ENCODE measurements at places on chromosomes 2 and 18.

DNA sequence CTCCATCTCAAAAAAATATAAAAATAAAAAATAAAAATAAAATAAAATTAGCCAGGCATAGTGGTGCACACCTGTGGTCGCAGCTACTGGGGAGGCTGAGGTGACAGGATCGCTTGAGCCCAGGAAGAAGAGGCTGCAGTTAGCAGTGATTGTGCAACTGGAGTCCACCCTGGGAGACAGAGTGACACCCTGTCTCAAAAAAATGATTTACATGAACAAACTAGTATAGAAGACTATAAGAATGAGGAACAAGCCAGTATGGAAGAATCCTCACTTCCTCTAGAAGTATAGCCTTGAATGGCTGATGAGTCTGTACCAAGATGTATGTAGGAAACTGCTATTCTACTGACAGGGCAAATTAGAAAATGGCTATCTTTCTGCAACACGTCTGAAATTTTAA is 10.9 kb downstream of the YES1 start:
- DNase-seq: no peak

DNA sequence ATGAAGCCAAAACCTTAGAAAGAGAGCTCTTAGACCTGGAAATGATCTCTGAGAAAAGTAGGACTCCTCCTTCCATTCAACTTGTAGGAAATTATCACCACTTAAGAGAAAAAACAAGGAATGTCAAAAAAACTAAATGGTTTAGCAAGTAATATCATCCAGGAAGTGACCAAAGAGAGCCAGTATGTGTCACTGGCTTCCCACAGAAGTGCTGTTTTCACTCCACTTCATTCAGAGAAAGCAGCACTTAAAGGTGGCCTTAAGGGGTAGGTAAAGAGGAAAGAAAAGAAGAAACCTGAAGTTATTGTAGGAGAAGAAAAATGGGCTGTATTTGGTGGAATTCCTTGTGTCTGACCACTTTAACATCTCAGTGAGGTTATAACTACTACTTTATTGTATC is 414.4 kb upstream of the ETAA1 start:
- no peak for DNase-seq

DNA sequence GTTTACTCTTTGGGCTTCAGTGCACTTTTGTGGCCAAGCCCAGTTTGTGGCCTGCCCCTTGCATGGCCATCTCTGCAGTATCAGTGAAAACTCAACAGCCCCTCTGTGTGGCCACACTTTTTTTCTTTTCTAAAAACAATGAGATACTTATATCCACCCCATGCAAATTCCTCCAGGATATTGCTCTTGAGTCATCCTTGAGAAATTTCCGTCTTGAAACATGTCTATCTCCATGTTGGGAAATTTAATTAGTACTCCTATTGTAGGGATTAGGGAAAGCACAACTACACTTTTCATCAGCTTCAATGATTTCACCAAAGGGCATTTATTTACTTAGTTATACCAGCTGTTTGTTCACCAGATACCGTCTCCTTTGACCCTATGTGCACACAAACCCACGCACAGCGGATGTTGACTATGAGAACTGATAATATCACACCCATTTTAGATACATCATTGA is 993.1 kb downstream of the TSN start:
- no peak for DNase-seq

- DNase-seq: no peak
Measured at GRCh38 chr2:101461381-101461780, 13.5 kb downstream of the RFX8 start.

GRCh38 chr18:13613591-13614501 is 112.5 kb downstream of the FAM210A start:
- DNase-seq: no peak

- no peak for DNase-seq
Measured at GRCh38 chr2:239443666-239444567, 43.1 kb upstream of the HDAC4 start.

DNA sequence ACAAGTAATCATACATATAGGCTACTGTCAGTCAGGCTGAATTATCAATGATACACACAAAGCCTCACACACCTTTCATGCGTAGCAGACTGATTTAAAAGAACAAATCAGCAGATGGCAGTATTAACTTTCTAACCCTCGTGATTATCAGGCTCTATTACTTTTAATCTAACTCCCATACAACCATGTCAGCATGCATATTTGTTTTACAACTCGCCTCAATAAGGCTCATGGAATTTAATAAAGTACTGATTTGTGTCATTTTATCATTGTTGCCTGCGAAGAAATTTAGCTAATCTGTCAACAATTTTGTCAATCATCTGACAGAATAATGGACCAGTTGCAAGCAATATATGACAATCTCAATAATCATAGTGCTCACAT is 82.8 kb downstream of the SLC25A12 start:
- no peak for DNase-seq

GRCh38 chr2:197615016-197615652 is 60.3 kb downstream of the RFTN2 start:
- no peak for DNase-seq

DNA sequence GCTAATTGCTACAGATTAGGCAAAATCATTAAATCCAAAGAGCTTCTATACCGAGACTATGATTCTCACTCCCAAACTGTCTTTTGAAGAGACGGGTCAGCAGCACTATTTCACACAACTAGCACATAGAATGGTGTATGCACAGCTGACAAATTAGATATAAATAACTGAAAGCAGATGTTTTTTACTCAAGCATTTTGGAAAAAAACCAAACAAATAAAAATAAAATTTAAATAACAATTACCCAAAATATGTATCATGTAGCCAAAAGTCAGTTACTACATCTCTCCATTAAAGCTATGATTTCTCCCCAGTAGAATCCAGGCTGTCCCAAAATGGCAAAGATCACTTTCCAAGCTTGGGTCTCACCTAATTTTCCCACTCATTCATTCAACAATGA is 107.9 kb downstream of the TMEM163 start:
- DNase-seq: no peak

DNA sequence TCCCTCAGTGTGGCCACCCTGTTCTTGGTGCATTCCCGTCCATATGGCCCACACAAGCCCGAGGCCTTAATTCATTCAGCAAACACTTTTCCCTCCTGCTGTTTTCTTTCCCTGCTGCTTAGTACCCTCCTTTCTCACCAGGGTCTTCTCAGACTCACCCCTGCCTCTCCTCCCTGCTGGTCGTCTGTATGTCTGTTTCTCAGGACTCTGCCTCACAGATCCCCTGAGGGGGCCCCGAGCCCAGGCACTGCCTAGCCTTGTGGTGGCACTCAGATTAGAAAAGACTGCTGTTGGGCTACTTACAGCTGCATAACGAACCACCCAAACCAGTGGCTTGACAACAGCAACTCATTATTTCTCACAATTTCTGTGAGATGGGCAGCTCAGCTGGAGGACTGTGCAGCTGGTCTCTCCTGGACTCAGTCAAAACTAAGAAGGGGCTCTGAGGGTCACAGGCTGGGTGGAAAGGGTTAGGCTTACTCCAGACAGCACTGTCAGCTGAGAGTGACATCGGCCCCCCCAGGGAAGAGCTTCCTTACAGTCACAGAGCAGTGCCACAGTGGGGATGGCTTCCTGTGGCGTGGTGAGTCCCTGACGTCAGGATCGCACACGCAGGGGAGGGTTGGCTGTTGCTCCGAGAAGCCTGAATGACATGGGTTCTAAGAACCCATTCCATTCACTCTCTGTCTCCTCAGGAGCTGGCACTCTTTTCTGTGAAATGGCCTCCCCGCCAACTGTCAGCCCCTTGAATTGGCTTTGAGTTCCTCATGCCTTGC is 139.0 kb downstream of the UXS1 start:
- DNase-seq: peak; percentile 70

DNA sequence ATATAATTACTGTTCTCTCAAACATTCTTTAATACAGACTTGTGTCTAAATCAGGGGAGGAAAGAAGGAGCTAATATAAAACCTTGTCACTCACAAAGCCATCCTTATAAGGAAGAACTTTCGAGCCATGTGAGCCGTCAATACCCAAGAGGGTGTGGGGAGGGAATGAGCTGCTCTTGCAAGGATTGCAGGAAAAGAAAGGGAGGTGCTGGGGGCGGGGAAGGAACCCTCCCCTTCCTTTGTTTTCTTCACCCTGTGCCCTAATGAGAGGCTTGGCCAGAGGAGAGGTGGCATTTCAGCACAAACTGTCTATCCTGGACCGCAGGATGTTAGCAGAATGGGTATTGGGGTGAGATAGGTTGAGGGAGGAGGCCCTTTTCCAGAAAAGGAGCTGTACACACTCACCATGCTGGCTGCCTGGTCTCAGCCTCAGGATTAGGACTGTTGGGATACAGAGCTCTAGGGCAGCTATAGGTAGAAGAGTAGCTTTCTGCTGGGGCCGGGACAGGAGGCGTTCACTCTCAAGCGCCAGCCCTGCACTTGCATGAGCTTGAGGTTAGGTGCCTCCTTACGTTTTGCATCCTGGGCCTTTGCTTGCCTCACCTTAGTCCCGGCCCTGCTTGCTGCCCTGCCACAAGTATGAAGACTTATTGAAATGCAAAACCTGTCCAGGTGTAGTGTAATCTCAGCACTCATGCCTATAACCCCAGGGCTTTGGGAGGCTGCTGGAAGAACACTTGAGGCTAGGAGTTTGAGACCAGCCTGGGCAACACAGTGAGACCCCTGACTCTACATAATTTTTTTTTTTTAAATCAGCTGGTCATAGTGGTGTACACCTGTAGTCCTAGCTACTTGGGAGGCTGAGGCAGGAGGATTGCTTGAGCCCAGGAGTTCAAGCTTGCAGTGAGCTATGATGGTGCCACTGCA is 190.5 kb downstream of the LOXHD1 start:
- no peak for DNase-seq

DNA sequence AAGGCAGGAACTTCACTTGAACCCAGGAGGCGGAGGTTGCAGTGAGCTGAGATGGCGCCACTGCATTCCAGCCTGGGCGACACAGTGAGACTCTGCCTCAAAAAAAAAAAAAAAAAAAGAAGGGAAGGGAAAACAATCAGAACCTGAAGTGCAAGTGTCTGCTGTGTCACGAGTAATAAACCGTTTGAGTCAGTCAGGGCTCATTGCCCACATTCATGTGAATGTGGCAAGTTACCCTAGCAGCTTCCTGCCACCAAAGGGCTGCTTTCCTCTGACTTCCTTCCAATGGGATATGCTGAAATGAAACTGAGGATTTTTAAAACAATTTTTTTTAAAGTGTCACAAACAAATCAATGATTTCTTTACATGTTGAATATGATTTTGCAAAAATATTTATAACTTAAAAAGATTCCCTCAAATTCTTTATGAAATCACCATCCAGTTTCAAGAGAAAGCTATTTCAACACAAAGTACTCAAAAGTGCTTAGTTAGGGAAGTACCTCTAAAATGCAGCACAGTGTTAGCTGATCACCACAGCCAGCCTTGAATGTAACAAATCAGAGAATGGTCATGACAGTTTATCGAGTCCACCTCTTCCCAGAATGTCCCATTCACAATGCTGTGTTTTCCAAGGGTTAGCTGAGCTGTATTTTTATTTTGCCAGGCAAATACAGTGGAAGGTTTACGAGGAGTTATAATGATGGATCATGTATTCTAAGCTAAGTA is 36.4 kb downstream of the WDSUB1 start:
- DNase-seq: no peak

GRCh38 chr2:44120428-44120827 is 48.2 kb upstream of the PPM1B start:
- DNase-seq: no peak

DNA sequence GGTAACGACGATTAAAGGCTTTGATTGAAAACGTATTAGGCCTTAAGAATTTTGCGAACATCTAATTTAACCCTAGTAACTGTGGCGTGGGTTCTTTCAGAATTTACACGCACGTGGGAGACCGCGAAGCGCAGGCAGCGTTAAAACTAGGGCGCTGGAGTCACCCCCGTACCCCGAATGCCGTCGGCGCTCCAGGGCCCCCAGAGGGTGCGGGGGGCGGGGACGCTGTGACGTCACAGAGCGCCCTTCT is 673 bp upstream of the SMCHD1 start:
- peak; percentile 90 for DNase-seq

- no peak for DNase-seq
Measured at GRCh38 chr2:71555798-71556454, 102.6 kb downstream of the DYSF start.

DNA sequence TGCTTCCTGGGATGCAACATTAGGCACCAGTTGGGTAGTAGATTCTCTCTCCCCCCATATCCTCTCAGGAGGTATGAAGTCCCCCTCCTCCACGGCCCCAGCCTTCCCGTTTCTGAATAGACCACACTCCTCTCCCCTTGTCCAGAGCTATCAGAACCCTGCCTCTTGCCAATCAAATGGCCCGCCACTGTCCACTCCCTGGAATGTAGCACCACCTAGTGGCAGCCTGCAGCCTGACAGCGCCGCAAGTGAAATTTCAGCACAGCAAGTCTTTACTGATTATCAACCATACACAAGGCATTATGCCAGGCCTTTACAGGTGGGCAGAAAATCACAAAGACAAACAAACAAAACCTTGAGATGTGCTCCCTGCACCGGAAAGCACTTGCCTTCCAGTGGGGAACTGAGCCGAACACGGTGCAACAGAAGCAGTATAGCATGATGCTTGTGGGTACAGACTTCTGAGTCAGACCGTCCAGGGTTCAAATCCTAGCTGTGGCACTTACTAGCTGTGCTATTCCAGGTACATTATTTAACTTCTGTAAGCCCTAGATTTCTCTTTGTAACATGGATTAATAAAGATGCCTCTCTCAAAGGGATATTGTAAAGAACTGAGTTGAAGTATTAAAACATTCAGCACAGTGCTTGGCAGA is 174.0 kb downstream of the SMAD2 start:
- DNase-seq: peak; percentile 25

DNA sequence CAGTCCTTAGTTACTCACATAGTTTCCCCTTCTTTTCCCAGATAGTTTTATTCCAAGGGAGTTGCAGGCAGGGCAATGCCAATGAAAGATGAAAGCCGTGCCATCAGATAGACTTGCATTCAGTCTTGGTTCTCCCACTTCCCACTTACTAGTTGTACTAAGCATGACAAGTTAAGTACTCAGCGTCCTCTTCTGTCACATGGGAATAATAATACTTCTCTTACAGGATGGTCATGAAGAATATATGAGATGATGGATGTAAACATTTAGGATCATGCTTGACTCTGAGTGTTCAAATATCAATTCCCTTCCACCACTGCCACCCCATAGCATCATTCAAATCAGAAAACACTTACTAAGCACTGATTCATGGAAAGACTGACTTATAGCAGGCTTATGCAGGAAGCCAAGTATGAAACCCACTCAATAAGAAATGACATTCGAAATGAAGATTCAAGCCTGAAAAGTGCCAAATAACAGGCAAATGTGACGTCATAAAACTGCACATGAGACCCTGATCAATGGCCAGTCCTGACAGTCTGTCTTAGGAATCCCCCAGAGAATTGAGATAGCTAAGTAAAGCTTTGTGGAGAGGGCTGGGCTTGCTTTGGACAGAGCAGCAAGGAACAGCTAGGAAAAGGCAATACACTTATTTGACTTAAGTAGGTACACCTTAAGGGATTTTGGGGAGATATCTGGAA is 11.1 kb upstream of the EVA1A start:
- DNase-seq: no peak

GRCh38 chr2:154173919-154174318 is 302.2 kb downstream of the GALNT13 start:
- no peak for DNase-seq

All from CD8-positive, alpha-beta T cell (primary cell).